ENCODE measurements at places on chromosomes 5 and 9.
A peak's percentile ranks its signal among the peaks of the same experiment; 100 is the strongest.

GRCh38 chr9:15697446-15697851, 144.6 kb downstream of the CCDC171 start:
- no peak overlapping the region for H3K4me3 ChIP-seq
- DNase-seq, result no peak
- H3K36me3 ChIP-seq, result peaks cover 3% of the 10 kb centered on the region
- no peaks in the 10 kb centered on the region for H3K27me3 ChIP-seq

GRCh38 chr5:66362046-66362445, 217.9 kb downstream of the SREK1 start:
- H3K27ac ChIP-seq, result no peak overlapping the region
- no peaks in the 10 kb centered on the region for H3K36me3 ChIP-seq
- H3K27me3 ChIP-seq, result peaks cover 2% of the 10 kb centered on the region
- DNase-seq, result no peak
- H3K4me3 ChIP-seq, result no peak overlapping the region
- H3K4me1 ChIP-seq, result no peaks in the 10 kb centered on the region

- H3K4me1 ChIP-seq, result peaks cover 8% of the 10 kb centered on the region
- H3K27me3 ChIP-seq, result peaks cover 59% of the 10 kb centered on the region
- peak; percentile 10 for DNase-seq
Observed at GRCh38 chr9:33676746-33677505, 118.4 kb upstream of the PRSS3 start.

GRCh38 chr5:73030531-73030930, 74.7 kb downstream of the FCHO2 start:
- no peaks in the 10 kb centered on the region for H3K4me1 ChIP-seq
- H3K27ac ChIP-seq, result no peak overlapping the region
- no peak for DNase-seq
- H3K27me3 ChIP-seq, result no peaks in the 10 kb centered on the region
- H3K36me3 ChIP-seq, result no peaks in the 10 kb centered on the region
- H3K4me3 ChIP-seq, result no peak overlapping the region

- H3K36me3 ChIP-seq, result no peaks in the 10 kb centered on the region
- H3K4me3 ChIP-seq, result peak overlapping the region; percentile 42
- peaks cover 44% of the 10 kb centered on the region for H3K4me1 ChIP-seq
- H3K27ac ChIP-seq, result peak overlapping the region; percentile 63
- H3K27me3 ChIP-seq, result no peaks in the 10 kb centered on the region
Observed at GRCh38 chr9:98380065-98380681, 124.7 kb upstream of the TBC1D2 start.

DNA sequence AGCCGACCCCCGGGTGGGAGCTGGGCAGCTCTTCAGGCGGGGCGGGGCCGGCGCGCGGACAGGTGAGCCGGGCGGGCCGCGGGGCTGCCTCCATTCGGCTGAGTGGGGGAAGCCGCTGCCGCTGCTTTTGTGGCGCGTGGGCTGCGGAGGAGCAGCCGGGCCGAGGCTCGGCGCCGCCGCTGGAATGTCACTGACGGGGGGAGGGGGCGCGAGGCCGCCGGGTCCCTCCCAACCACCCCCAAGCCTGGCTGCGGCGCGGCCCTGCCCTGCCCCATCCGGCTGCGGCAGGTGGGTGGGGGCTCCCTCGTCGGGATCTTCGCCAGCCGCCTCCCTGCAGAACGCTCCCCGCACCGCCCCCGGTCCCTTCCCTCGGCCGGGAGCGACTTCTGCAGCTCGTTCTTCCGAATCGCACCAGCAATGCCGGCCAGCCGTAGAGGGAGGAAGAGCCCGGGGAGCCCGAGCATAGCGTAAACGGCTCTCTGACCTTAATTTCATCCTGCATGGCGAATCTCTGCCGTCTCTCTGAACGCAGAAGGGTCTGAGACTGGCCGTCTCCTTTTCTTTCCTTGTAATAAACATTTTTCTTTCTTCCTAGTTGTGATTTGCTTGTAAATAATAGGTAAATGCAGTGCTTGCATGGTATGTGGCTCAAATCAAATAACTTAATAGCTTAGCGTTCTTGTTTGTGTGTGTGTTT, 505 bp downstream of the SPTAN1 start:
- H3K27ac ChIP-seq, result no peak overlapping the region
- H3K4me3 ChIP-seq, result peak overlapping the region; percentile 91
- DNase-seq, result no peak
- H3K27me3 ChIP-seq, result no peaks in the 10 kb centered on the region
- H3K36me3 ChIP-seq, result no peaks in the 10 kb centered on the region
- peaks cover 23% of the 10 kb centered on the region for H3K4me1 ChIP-seq

- no peaks in the 10 kb centered on the region for H3K27me3 ChIP-seq
- DNase-seq, result no peak
- peaks cover 17% of the 10 kb centered on the region for H3K36me3 ChIP-seq
- peaks cover 30% of the 10 kb centered on the region for H3K4me1 ChIP-seq
- no peak overlapping the region for H3K4me3 ChIP-seq
Observed at GRCh38 chr5:75710637-75711036, 6.6 kb downstream of the POC5 start.

DNA sequence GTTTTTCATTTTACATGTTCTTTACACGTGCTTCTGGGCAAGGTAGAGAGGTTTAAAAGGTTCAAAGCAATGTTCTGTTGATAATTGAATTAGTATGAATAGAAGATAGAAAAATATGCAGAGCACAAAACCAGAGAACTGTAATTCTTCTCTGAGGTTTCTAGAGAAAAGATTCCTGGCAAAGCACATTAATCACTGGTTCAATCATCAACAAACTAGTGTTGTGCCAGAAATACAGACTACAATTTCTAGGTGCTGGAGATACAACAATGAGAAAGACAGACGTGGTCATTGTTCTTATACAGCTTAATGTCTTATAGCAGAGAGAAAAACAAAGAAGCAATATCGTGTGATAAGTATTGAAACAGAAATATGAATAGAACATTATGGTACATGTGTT, 25.5 kb downstream of the MEGF9 start:
- no peaks in the 10 kb centered on the region for H3K36me3 ChIP-seq
- no peak overlapping the region for H3K4me3 ChIP-seq
- no peak for DNase-seq
- peaks cover 15% of the 10 kb centered on the region for H3K4me1 ChIP-seq
- H3K27ac ChIP-seq, result no peak overlapping the region

- no peaks in the 10 kb centered on the region for H3K27me3 ChIP-seq
- H3K4me3 ChIP-seq, result no peak overlapping the region
- no peak for DNase-seq
- H3K36me3 ChIP-seq, result peaks cover 22% of the 10 kb centered on the region
- peaks cover 9% of the 10 kb centered on the region for H3K4me1 ChIP-seq
Observed at GRCh38 chr5:78833284-78833683, 151.8 kb downstream of the ARSB start.

DNA sequence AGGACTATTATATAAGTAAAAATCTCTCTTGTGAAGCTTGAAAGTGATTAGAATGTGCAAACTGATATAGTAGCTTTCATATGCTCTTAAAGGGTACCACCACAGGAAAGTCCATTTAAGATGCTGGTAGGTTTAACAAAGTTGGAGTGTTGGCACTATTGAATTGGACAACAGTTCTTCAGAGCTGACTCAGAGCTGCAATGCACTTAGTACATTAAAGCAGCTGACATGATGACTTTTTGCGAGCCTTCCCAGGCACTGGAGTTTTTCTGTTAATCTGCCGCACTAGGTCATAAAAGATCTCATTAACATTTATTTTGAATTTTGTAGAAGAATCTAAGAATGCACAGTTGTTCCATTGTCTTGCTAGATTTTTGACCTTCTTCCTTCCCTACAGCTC, 243.8 kb downstream of the ADAMTSL1 start:
- no peaks in the 10 kb centered on the region for H3K36me3 ChIP-seq
- no peak for DNase-seq
- no peak overlapping the region for H3K27ac ChIP-seq
- H3K27me3 ChIP-seq, result no peaks in the 10 kb centered on the region
- H3K4me3 ChIP-seq, result no peak overlapping the region
- no peaks in the 10 kb centered on the region for H3K4me1 ChIP-seq

GRCh38 chr5:181114284-181114843, 16.6 kb downstream of the OR2V1 start:
- peaks cover 3% of the 10 kb centered on the region for H3K36me3 ChIP-seq
- H3K27ac ChIP-seq, result no peak overlapping the region
- H3K27me3 ChIP-seq, result peaks cover 67% of the 10 kb centered on the region
- H3K4me1 ChIP-seq, result peaks cover 13% of the 10 kb centered on the region
- H3K4me3 ChIP-seq, result no peak overlapping the region

DNA sequence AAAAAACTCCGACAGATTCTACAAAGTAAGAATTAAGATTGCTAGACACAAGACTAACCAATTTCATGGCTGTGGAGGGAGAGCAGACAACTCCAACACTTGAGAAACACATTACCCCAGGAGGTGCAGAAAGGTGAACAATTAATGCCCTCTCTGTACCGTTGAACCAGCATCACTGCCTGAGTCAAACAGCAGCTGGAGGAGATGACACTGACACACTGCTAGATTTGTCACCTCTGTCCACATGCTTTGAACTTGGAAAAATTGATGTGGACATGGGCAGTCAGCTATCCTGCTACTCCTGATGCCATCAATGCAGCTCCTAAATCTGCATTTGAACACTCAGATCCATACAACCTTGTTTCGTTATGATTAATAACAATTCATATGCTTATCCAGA, 51.7 kb downstream of the GPBP1 start:
- H3K4me3 ChIP-seq, result no peak overlapping the region
- peaks cover 24% of the 10 kb centered on the region for H3K4me1 ChIP-seq
- H3K27ac ChIP-seq, result no peak overlapping the region
- no peaks in the 10 kb centered on the region for H3K27me3 ChIP-seq
- no peak for DNase-seq

GRCh38 chr9:130847306-130848217, 12.5 kb downstream of the ABL1 start:
- no peak overlapping the region for H3K27ac ChIP-seq
- H3K4me3 ChIP-seq, result no peak overlapping the region
- no peaks in the 10 kb centered on the region for H3K27me3 ChIP-seq
- no peaks in the 10 kb centered on the region for H3K36me3 ChIP-seq

- DNase-seq, result no peak
- H3K27me3 ChIP-seq, result no peaks in the 10 kb centered on the region
- no peaks in the 10 kb centered on the region for H3K36me3 ChIP-seq
- H3K27ac ChIP-seq, result no peak overlapping the region
- H3K4me1 ChIP-seq, result no peaks in the 10 kb centered on the region
Observed at GRCh38 chr5:177094224-177095087, 7.7 kb downstream of the FGFR4 start.

GRCh38 chr9:116383936-116384335, 230.3 kb downstream of the PAPPA start:
- H3K36me3 ChIP-seq, result no peaks in the 10 kb centered on the region
- no peak overlapping the region for H3K27ac ChIP-seq
- no peak for DNase-seq
- H3K27me3 ChIP-seq, result no peaks in the 10 kb centered on the region
- no peaks in the 10 kb centered on the region for H3K4me1 ChIP-seq

DNA sequence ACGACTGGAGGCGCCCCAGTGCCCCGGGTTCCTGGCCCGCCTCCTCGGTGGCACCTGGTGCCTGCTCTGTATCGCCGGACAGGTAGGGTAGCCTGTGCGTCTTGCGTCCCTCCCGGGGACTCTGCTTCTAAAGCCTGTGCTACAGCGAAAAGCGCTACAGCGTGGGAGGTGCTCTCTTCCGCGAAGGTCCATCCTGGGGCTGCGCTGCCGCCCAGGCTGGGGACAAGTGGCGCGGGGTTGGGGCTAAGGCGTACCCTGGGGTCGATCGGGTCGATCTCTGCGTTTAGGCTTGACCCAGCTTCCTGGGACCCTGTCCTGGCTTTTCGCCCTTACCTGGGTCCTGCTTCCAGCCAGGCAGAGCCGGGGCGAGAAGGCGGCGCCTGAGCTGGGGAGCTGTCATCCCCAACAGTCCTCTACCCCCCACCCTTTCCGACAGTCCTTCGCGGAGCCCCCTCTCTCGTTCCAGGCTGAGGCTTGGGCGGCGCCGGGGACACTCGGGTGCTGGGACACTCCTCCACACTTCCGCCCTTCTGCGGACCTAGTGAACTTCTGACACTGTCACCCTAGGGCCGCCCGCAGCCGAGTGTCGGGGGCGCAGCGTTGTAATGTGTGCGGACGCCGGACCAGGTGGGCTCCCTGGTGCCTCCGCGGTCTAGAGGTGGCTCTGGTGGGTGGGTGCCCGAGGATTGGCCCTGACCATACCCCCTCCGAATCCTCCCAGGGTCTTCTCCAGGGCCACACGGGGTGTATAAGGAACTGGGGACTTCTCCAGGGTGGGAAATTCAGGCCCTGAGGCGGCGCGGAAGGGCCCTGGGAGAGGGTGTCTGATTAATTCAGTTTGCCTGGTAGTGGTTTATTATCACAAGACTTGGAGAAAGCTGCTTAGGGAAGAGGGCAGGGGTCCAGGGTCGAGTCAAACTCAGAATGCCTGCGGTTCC, 328.2 kb downstream of the SH3GL2 start:
- peaks cover 29% of the 10 kb centered on the region for H3K27me3 ChIP-seq
- H3K4me1 ChIP-seq, result no peaks in the 10 kb centered on the region
- DNase-seq, result no peak
- H3K4me3 ChIP-seq, result no peak overlapping the region

DNA sequence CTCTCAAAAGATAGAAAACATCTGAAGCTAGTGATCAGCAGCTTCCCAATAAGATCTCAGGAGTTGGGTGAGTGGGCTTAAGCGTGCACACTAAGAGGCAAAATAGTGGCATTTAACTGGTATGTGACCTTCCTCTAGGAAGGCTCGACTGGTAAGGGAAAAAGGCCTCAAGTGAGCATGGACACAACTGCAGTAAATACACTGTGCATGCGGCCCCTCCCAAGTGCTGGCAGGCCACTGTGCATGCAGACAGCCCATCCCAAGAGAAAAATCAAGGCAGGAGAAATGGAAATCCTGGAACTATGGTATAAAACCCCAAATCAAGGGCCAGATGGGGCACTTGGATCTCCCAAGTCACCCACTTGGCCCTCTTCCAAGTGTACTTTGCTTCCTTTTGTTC, 112.7 kb downstream of the SMC2 start:
- no peaks in the 10 kb centered on the region for H3K36me3 ChIP-seq
- H3K4me3 ChIP-seq, result no peak overlapping the region
- no peak for DNase-seq

DNA sequence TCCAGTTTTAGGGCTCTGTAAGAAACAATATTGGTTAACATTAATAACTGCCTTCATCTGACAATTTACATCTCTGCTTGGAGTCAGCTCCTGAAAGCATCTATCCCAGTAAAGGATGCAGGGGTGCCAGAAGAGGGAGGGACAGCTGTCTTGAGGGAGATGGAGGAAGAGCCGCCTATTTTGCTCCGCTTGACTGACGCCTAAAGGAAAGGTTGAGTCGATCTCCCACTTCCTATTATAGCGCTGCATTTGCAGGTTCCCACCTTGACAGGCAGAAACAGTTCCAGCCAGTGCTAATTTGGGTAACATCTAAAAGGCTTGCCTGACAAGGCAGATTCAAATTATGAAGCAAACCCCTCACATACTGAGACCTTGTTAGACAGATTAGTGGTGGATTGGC, 374.6 kb downstream of the SPATA31D1 start:
- H3K27me3 ChIP-seq, result peaks cover 4% of the 10 kb centered on the region
- H3K4me1 ChIP-seq, result no peaks in the 10 kb centered on the region
- no peak for DNase-seq
- H3K4me3 ChIP-seq, result no peak overlapping the region
- H3K27ac ChIP-seq, result no peak overlapping the region

GRCh38 chr5:91240175-91240574, 142.9 kb downstream of the ARRDC3 start:
- H3K27me3 ChIP-seq, result no peaks in the 10 kb centered on the region
- no peak overlapping the region for H3K4me3 ChIP-seq
- H3K27ac ChIP-seq, result no peak overlapping the region
- no peak for DNase-seq
- H3K4me1 ChIP-seq, result no peaks in the 10 kb centered on the region

Measured in naive B cell (primary cell).